GM03348 (cell line): ENCODE measurements at places on chromosomes 6 and 20.

GRCh38 chr20:32470025-32470861 lies 112.1 kb downstream of the ASXL1 start:
- DNase-seq, result peak; percentile 46

DNA sequence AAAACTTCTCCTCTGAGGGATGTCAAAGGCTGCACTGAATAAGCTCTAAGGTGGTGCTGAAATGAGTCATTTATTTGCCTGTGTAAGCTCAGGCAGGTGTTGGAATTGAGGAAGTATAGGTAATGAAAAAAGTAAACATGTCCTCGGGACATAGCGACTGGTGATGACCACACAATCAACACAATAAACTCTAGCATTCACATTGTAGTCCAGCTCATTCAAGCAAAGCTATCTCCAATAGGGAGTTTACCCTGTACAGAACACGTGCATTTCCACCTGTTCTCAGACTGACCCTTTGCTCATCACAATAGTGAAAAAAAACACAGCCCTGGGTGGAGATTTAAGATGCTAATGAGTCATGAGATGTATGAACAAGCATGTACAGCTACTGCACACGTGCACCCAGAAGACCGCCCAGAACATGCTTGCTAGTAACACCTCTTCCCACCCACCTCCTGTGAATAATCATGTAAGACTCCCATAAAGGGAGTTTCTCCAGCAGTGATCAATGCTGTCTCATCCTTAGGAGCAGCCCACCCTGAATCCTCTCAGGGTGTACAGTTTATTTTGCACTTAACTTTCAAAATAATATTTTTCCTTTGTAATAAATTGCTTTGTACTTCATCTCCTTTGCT lies 33.0 kb upstream of the POU5F1 start:
- DNase-seq, result peak; percentile 17

DNA sequence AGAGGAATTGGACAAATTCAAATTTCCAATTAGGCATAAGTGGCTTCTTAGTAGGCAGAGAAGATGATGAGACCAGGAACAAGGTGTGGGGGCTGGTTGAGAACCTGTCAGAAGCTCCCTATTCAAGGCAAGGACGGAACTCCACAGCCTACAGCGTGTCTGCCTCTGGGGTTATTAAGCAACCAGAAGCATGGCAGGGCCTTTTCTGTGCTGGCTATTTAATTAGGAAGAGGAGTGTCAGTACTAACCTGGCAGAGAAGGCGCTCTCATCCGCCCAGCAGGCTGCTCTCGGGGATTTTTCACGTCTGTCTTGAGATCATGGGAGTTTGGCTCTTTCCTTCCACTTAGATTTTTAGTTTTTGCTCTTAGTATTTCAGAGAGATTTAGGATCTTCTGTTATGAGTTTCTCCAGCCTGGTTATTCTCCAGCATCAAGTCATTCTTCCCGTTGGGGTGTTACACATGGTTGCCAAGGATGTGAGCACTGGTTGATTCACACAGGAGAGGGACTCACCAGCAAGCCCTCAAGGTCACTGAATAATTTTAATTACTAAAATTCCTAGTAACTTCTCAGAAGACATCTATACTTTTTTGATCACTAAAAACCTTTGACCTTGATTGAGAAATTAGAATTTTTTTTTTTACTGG lies 23.9 kb downstream of the ADTRP start:
- peak; percentile 63 for DNase-seq

DNA sequence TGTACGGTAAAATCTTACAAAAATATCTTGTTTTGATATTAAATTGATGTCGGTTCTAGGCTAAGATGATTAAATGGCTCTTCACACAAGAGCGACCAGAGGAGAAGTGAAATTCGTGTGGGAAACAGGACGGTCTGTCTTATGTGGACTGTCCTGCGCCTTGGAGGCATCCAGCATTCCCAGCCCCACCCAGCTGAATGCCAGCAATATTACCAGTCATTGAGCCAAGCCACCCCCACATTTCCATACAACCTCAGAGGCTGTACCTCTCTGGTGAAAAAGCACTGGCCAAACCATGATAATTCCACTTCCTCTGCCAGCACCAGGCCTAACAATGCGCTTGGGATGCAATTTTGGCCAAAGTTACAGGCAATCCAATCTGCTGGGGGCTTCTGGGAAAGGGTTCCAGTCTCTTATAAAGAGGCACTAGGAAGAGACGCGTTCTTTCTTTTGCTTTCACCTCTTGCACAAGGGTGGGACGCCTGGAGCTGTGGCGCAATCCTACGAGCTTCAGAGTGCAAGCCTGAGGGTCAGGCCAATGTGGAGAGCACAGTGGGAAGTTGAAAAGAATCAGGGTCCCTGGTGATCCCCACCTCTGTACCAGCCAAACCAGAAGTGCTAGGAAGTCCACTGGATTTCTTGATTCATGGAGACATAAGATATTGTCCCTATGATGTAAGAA lies 213.1 kb downstream of the PREX1 start:
- no peak for DNase-seq

DNA sequence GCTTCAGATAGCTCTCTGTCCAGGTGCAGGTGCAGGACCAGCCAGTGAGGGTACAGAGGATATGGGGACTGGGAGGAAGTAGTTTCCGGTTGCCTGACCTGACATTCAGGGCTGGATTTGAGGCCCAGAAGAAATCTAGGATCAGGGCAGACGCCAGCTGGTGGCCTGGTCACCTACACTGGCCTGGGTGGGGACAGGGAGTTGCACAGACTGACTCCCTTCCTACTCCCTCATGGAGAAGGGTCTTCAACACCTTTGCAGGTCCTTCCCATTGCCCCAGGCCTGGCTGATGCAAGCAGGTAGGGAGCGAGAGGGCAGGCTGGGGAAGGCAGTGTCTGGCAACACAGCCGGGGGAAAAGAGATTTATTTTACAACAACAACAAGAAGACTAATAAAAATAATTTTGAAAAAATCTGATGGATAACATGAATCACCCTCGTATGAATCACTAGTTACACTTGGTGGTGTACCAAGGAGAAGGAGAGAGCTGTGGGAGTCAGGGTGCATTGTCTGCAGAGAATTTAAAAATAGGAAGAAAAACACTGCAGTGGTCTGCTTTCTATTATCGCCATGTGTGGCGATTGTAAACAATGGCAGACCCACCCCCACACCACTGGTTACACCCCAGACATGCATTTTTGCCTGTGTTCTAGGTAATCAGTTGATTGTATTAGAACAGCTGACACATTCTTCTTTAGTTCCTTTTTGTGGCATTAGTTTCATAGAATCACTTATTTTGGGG lies 62.3 kb upstream of the SNX9 start:
- peak; percentile 83 for DNase-seq

DNA sequence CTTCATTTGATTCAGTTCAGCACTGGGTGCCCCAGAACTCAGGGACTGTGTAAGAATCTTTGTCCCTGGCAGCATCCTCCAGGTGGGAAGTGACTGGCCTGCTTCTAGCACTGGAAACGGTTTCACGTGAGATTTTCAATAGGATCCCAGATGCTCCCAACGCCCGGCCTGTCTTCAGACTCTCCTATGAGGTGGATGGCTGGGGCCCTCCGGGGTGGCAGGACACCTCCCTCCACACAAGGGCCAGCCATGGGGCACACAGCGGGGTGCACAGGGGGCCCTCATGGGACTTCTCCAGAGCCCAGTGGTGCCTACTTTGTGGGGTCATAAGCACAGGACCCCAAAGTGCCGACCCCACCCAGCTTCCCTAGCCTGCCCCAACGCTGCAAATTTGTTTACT lies 72.8 kb downstream of the SMOC2 start:
- DNase-seq, result no peak

GRCh38 chr20:49982346-49983122 lies at the start of gene SNAI1:
Gene SNAI1 (plus strand): TSS chr20:49982980. CDS start chr20:49983060, 80 bp downstream.
- DNase-seq, result peak; percentile 98

GRCh38 chr6:168493976-168494375 lies 53.0 kb downstream of the SMOC2 start:
- DNase-seq, result no peak

DNA sequence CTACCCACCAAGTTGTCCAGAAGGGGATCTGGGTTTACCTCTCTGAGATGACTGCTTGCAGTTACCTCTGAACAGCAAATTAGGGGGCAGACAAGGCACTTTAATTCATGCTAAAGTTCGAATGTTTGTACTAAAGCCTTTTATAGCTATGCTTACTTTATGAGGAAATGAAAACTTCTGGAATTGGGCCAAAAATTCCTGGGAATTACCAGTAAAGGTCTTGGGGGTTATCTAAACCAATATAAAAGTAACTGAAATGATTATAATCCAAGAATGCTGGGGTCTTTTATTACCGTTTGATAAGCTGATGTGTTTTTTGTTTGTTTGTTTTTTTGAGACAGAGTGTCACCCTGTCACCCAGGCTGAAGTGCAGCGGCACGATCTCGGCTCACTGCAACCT lies 7.9 kb upstream of the LZTS3 start:
- no peak for DNase-seq

DNA sequence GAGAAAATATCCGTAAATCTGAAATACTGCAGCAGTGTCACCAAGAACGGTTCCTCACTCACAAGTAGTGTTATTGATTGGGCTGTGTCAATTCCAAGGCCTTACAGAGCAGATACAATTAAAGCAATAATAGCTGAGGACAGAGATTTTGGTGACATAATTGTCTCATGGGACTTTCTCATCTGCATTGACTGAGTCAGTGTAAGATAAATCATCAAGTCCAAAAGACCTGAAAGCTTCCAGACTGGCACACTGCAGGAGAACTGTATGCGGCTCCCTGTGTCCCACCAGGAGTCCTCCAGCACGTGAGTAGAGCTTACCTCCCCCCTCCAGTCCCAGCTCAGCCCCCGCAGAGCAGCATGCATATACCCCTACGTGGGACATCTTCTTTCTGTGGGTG lies 655.2 kb upstream of the ARID1B start:
- DNase-seq, result no peak

DNA sequence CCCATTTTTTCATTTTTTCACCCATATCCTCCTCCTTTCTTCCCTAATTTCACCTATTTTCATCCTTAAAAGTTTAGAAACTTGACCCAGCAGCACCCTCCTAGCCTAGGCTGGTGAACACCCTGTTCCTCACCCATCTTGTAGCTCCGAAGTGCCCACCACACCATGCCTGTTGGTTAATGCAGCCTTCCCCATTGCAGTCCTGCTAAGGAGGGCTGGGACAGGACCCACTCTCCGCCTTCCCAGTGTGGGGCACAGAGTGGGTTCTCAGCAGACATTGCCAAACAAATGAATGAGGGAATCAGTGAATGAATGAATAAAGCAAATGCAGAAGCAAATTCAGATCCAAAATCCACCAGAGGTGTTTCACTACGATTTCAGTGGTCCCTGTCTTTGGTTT lies 45.7 kb downstream of the CTCFL start:
- DNase-seq, result no peak

GRCh38 chr6:5999688-6000608 lies 6.8 kb downstream of the NRN1 start:
- DNase-seq, result no peak

DNA sequence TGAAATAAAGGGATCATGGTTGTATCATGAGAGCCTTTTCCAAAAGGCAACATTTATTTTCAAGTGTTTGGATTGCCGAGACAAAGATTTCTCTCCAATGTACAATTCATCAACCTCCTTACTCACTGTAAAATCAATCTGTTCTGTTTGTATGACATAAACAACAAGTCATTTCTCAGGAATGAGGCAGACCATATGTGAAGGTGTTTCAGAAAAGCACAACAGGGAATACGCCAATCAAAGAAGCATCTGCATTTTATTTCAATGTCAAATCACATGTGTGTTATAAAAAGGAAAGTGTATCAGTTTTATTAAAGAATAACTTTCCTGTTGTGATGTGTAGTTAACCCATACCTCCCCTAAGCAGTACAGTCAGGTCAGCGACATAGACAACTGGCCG lies 653.7 kb downstream of the TFAP2A start:
- no peak for DNase-seq

- peak; percentile 68 for DNase-seq
These were observed 48.1 kb upstream of the SMLR1 start for GRCh38 chr6:130778946-130779657.

GRCh38 chr6:148517470-148517869 lies 174.8 kb downstream of the SASH1 start:
- no peak for DNase-seq

DNA sequence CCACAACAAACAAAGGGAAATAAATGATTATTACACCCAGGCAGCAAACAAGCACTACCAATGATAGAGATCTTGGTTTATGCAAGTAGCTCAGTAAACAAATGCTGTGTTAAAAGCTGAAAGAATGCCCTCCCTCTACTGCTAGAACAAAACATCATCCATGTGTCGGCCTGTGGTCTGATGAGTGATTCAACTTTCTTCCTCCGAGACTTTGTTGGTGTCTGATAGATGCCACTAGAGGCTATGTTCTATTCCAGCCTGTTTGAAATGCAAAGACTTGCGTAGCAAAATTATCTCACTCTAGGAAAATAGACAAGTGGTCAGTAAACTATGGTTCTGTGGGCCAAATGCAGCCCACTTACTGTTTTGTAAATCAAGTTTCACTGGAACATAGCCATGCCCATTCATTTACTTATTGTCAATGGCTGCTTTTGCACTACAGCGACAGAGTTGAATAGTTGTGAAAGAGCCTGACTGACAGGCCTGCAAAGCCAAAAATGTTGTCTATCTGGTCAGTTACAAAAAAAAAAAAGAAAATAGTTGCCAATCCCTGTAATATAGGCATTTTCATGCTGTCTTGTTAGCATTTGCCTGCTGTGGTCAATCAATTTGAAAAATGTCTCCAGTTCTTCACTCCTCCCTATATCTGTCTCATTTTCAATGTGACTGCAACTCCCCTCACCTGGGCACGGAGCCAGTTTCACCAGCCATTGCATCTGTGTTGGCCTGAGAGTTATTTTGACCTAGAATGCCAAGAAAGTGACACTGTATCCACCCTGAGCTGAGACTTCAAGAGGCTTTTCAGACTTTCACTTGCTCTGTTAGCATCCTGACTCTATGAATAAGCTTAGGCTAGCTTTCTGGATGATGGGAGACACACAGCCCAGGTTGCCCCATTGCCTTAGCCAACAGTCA lies 544.6 kb upstream of the BTBD3 start:
- DNase-seq, result no peak
